ENCODE measurements at places on chromosomes 3 and 15. TPM values are rescaled to one million over a fixed set of nuclear protein-coding genes. Genes with fewer than 3 reads are reported as not detected.

GRCh38 chr3:47989981-47990440 is 26.2 kb downstream of the MAP4 start:
- no peak overlapping the region for H3K4me3 ChIP-seq

GRCh38 chr3:149586871-149587270 is 71.0 kb downstream of the WWTR1 start:
- H3K27ac ChIP-seq = no peak overlapping the region
- DNase-seq = no peak
- no peaks in the 10 kb centered on the region for H3K4me1 ChIP-seq
- H3K27me3 ChIP-seq = no peaks in the 10 kb centered on the region

The TMCO5A gene
- not detected for total RNA-seq

GRCh38 chr3:120661106-120661905 is 20.7 kb downstream of the HGD start:
- DNase-seq = no peak
- no peaks in the 10 kb centered on the region for H3K4me1 ChIP-seq
- no peak overlapping the region for H3K4me3 ChIP-seq
- H3K27ac ChIP-seq = no peak overlapping the region

DNA sequence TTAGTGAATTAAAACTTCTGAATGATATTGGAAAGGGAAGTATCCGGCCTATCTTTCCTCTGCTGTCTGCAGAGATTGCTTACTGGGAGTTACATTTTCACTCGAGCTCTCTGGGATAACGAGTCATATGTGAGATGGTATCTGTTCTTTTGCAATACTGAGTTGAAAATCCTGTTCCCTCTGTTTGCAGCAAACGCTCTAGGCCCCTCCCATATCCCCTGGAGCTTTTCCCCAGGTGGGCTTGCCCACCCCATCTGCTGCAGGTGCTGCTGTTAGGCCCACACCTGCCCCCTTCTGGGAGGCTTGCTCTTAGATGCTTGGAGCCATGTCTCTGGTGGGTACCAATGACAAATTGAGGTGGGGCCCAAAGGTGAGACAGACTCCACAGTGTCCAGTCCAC is 42.7 kb upstream of the MTMR10 start:
- H3K36me3 ChIP-seq = no peaks in the 10 kb centered on the region
- H3K27me3 ChIP-seq = no peaks in the 10 kb centered on the region
- peaks cover 21% of the 10 kb centered on the region for H3K4me1 ChIP-seq
- H3K27ac ChIP-seq = no peak overlapping the region

DNA sequence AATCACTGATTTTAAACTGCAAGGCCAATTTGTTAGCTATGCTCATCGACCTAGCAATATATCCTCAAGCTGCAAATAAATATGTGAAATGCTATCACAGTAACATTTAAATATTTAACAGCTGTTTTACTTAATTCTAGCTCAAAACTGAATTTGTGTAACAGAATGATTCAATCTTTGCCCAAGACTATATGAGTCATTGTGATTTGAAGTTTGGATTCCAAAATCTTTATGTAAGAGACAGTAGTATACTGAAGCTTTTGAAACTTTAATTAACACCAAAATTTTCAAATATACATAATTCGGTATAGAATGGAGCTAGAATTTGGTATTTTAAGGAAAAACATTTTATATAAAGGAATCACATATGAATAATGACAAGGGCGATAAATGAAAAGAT is 603.0 kb upstream of the ROBO2 start:
- no peak overlapping the region for H3K27ac ChIP-seq
- no peak overlapping the region for H3K4me3 ChIP-seq
- no peak for DNase-seq
- H3K36me3 ChIP-seq = no peaks in the 10 kb centered on the region
- H3K27me3 ChIP-seq = no peaks in the 10 kb centered on the region
- H3K4me1 ChIP-seq = no peaks in the 10 kb centered on the region

GRCh38 chr3:32586356-32586755 is 15.7 kb upstream of the DYNC1LI1 start:
- H3K27ac ChIP-seq = no peak overlapping the region
- DNase-seq = no peak
- H3K4me3 ChIP-seq = no peak overlapping the region
- H3K36me3 ChIP-seq = no peaks in the 10 kb centered on the region
- H3K4me1 ChIP-seq = no peaks in the 10 kb centered on the region
- no peaks in the 10 kb centered on the region for H3K27me3 ChIP-seq

The ITGA11 gene
- total RNA-seq = not detected

The HACD3 gene
- 18.8 TPM for total RNA-seq

The CHL1 gene
- total RNA-seq = 16.4 TPM

The DNAJA4 gene
- 16.9 TPM for total RNA-seq

- H3K27me3 ChIP-seq = no peaks in the 10 kb centered on the region
- H3K4me3 ChIP-seq = no peak overlapping the region
- no peak for DNase-seq
- no peaks in the 10 kb centered on the region for H3K4me1 ChIP-seq
These were observed 102.7 kb downstream of the TBC1D5 start for GRCh38 chr3:17639765-17640164.
